Fibroblast of skin of abdomen (primary cell): ENCODE measurements at places on chromosomes 7 and 10.

DNA sequence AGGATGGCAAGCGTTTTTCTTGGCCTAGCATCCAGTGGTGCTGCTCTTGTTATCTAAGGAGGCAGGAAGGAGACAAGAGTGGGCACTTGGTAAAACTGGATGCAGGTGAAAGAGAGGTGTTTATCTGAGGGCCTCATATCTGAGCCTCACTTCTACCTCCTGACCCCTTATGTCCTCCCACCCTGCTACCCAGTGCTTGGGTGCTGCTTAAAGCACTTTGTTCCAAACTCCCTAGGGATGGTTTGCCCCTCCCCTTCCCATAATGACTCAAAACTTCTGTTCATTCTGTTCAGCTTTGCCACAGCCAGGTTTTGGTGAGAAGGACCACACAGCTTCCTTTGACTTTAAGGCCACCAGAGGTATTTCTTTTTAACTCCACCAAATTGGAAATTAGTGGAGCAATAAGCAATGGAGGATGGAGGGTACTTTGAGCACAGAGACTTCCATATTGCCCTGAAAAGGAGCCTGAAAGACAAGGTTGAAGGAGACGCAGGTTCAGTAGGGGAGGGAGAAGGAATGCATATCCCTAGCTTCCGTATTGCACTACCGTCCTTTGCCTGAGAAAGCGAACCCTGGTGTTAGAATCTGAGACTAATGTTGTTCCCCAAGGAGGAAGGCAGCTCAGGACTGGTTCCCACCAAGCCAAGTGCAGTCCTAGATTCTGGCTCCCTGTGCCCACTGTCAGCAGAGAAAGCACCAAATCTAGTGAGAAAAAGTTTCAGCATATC is 30.1 kb downstream of the ENTPD1 start:
- no peak for DNase-seq

GRCh38 chr7:151157645-151158329 is 9.7 kb downstream of the GBX1 start:
- no peak for DNase-seq

- DNase-seq = no peak
Measured at GRCh38 chr7:159370-160270, 32.8 kb upstream of the FAM20C start.

GRCh38 chr7:133513608-133514007 is 260.7 kb downstream of the EXOC4 start:
- DNase-seq = no peak

DNA sequence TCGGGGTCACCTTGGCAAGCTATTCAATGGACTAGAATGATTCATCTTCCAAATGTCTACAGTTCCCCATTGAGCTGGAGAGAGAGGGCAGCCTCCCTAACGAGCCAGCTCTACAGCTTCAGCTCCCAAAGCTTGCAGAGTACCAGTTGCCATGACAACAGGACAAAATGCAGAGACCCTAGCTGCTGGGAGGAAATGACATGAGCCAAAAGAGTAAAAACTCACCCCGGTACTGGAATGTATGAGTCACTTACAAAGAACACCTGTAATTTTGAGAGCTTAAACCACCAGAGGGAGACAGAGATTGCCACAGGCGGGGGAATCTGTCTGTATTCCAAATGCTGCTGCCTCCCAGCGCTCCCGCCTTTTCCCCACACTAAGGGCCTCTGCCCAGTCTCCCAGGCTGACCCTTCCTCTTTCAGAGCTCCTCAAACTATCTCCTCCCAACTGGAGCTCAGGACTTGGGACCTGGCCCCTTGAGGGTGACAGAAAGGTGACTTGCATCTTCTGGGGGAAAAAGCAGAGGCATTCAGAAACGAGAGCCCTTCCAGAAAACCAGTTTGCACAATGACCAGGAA is 95.5 kb downstream of the CUL2 start:
- DNase-seq = peak; percentile 72

- no peak for DNase-seq
Measured at GRCh38 chr10:71234004-71234894, 21.9 kb downstream of the UNC5B start.

GRCh38 chr10:29691564-29692072 is 56.8 kb upstream of the SVIL start:
- DNase-seq = peak; percentile 60

- no peak for DNase-seq
Measured at GRCh38 chr10:21961847-21962246, 41.7 kb downstream of the DNAJC1 start.

GRCh38 chr7:38179776-38180226 is 1.8 kb downstream of the STARD3NL start:
- DNase-seq = no peak

- no peak for DNase-seq
Measured at GRCh38 chr7:5303591-5304505, 21.1 kb downstream of the SLC29A4 start.
